HepG2 (cell line): ENCODE measurements at places on chromosomes 1 and 21. TPM values are rescaled to one million over a fixed set of nuclear protein-coding genes. Genes with fewer than 3 reads are reported as not detected.
A peak's percentile ranks its signal among the peaks of the same experiment; 100 is the strongest.

The F5 gene
- 38.3 and 38.5 TPM in 2 replicates for total RNA-seq

- peak; percentile 2 for DNase-seq
- no peak overlapping the region for H3K4me3 ChIP-seq
- no peaks in the 10 kb centered on the region for H3K36me3 ChIP-seq
- no peaks in the 10 kb centered on the region for H3K4me1 ChIP-seq
- no peaks in the 10 kb centered on the region for H3K27me3 ChIP-seq
Observed at GRCh38 chr1:96234299-96234698, 487.3 kb upstream of the PTBP2 start.

The MAP1LC3C gene
- not detected in 2 replicates for total RNA-seq

GRCh38 chr1:60833173-60833572 lies 249.2 kb upstream of the NFIA start:
- no peak overlapping the region for H3K4me3 ChIP-seq
- H3K27ac ChIP-seq, result peak overlapping the region; percentile 19
- DNase-seq, result peak; percentile 41
- peaks cover 47% of the 10 kb centered on the region for H3K4me1 ChIP-seq

The MATN1 gene
- 0.04 TPM in 1 of 2 replicates, not detected in the other for total RNA-seq

The VANGL2 gene
- not detected in 2 replicates for total RNA-seq

The ADGRL4 gene
- not detected in 2 replicates for total RNA-seq

DNA sequence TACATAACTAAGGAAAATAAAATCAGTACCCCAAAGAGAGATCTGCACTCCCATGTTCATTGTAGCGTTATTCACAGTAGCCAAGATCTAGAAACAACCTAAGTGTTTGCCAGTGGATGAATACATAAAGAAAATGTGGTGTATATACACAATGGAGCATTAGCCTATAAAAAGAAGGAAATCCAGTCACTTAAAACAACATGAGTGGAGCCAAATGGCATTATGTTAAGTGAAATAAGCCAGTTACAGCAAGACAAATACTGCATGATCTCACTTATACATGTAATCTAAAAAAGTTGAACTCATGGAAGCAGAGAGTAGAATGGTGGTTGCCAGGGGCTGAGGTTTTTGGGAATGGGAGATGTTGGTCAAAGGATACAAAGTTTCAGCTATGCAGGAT lies 508.3 kb upstream of the B3GALT2 start:
- no peak overlapping the region for H3K4me3 ChIP-seq
- H3K27ac ChIP-seq, result no peak overlapping the region
- no peaks in the 10 kb centered on the region for H3K27me3 ChIP-seq
- no peaks in the 10 kb centered on the region for H3K36me3 ChIP-seq

DNA sequence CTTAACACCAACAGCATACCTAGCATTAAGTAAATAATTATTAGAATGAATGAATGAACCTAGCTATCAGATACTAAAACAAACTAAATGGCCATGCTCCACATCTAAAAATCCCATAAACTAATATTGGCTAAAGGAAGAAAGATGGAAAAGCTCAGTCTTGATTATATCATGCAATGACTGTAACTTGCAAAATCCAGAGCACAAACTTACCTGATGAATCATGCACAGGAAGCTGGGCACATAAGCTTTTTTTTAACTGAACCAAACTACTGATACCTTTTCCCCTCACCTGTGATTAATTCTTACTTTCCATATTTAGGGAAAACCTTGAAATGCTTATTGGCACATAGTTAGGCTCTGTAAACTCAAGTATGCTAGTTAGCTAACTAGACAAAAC lies 70.2 kb downstream of the KIF14 start:
- no peak for DNase-seq
- H3K4me3 ChIP-seq, result no peak overlapping the region
- no peak overlapping the region for H3K27ac ChIP-seq
- no peaks in the 10 kb centered on the region; the same call in 1 of the 2 replicates for H3K27me3 ChIP-seq
- H3K36me3 ChIP-seq, result peaks cover 7% of the 10 kb centered on the region; the same call in 1 of the 3 replicates
- H3K4me1 ChIP-seq, result no peaks in the 10 kb centered on the region

The TNFRSF14 gene
- total RNA-seq, result 6.2 and 11.9 TPM in 2 replicates

The GUCA2B gene
- total RNA-seq, result not detected in 2 replicates

The NIBAN1 gene
- not detected in 2 replicates for total RNA-seq

GRCh38 chr1:220957233-220957605 lies 78.0 kb downstream of the HLX start:
- H3K4me3 ChIP-seq, result no peak overlapping the region
- DNase-seq, result no peak
- H3K36me3 ChIP-seq, result no peaks in the 10 kb centered on the region
- H3K27me3 ChIP-seq, result no peaks in the 10 kb centered on the region

DNA sequence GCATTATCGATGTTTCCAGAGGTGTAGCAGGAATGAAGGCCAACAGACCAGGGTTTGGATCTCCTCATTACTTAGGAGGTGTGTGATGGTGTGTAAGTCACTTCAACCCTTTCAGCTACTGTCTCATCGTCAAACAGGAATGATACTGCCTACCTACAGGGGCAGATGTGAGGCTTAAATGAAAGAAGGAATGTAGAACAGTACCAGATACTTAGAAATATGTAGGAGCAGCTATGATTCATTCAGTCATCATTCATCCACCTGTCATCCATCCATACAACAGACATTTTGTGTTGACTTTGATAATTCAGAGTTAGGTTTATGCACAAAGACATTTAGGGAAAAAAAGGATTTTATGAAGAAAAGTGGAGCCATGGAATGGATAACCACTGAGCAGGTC lies 486.9 kb upstream of the DAB1 start:
- no peaks in the 10 kb centered on the region for H3K4me1 ChIP-seq
- H3K27me3 ChIP-seq, result peaks cover 2% of the 10 kb centered on the region; the same call in 1 of the 2 replicates
- H3K36me3 ChIP-seq, result no peaks in the 10 kb centered on the region
- H3K4me3 ChIP-seq, result no peak overlapping the region

GRCh38 chr1:214386747-214387146 lies 105.8 kb downstream of the SMYD2 start:
- H3K27me3 ChIP-seq, result no peaks in the 10 kb centered on the region
- H3K36me3 ChIP-seq, result peaks cover 18% of the 10 kb centered on the region; the same call in 2 of the 3 replicates
- no peak overlapping the region for H3K27ac ChIP-seq
- H3K4me3 ChIP-seq, result no peak overlapping the region
- no peak for DNase-seq
- H3K4me1 ChIP-seq, result no peaks in the 10 kb centered on the region

DNA sequence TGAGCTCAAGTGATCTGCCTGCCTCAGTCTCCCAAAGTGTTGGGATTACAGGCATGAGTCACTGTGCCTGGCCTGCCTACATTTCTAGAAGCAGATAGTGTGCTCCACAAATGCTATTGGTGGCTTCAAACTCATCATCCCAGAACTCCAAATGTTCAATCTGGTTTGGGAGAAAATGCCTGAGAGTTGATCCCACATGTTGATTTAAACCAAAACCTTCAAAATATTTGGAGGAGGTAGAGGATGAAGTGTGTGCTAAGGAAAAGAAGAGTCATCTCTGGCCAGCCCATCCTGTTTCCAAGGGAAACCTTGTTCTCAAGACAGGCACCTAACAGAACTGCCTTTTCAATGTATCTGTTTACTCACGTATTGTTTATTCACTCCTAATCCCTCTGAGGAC lies 55.4 kb upstream of the GRHL3 start:
- no peak overlapping the region for H3K27ac ChIP-seq
- H3K4me1 ChIP-seq, result peaks cover 11% of the 10 kb centered on the region
- no peaks in the 10 kb centered on the region for H3K27me3 ChIP-seq
- H3K4me3 ChIP-seq, result no peak overlapping the region

DNA sequence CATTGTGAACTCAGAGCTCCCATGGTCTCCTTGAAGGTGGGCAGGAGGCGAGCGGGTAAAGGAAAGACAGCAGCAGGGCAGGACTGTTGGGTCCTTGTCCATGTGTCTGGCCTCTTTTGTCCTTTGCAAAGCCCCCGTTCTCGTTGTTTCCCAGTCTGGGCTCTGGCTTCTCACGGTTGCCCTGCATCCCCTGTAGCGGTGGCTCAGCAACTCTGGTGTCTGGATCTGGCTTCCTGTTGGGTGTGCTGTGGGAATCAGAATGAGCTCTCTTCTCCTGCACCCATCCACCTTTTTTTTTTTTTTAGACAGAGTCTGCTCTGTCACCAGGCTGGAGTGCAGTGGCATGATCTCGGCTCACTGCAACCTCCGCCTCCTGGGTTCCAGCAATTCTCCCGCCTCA lies 11.1 kb downstream of the H6PD start:
- H3K27me3 ChIP-seq, result no peaks in the 10 kb centered on the region
- no peak overlapping the region for H3K4me3 ChIP-seq
- H3K4me1 ChIP-seq, result peaks cover 68% of the 10 kb centered on the region
- no peak overlapping the region for H3K27ac ChIP-seq

The TDRD5 gene
- not detected in 2 replicates for total RNA-seq

The KIF1B gene
- 26.7 and 43.6 TPM in 2 replicates for total RNA-seq

DNA sequence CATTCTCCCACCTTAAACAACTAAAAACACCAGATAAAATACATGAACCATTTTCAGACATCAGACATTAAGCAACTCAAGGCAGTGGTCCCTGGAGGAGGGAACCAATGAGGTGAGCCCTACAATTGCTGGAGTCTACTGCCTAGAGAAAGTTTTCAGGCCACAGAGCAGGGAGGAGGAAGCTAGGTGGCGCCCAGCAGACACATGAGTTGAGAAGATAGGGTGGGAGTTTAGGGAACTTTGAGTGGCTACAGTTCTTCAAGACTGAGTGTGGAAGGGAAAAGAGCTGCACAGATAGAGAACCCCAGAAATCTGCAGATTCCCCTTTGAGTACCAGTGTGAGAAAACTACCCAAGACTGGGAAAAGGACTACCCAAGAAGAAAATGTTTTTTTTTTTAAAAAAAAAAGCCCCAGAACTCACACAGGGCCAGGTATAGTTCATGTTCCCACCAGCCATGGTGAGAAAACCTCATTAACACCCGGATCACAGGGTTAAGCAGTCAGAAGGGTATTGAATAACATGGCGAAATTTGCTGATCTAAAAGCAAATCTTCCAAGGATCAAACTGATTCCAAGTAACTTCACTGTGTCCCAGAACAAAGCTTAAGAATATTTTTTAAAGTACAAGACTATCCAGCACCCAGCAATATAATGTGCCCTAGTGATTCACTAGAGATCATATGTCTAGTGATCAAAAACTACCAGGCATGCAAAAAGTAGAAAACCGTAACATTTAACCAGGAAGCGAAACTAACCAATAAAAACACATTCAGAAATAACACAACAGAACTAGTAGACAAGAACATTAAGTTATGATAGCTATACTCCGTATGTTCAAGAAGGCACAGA lies 12.0 kb downstream of the ALDH9A1 start:
- H3K36me3 ChIP-seq, result peaks cover 4% of the 10 kb centered on the region
- H3K4me3 ChIP-seq, result no peak overlapping the region
- H3K27ac ChIP-seq, result no peak overlapping the region

The MYOM3 gene
- 15.3 and 16.5 TPM in 2 replicates for total RNA-seq

The TTLL10 gene
- not detected in 2 replicates for total RNA-seq

GRCh38 chr1:174976436-174977108 lies 23.2 kb upstream of the CACYBP start:
- H3K4me1 ChIP-seq, result no peaks in the 10 kb centered on the region
- H3K36me3 ChIP-seq, result no peaks in the 10 kb centered on the region
- DNase-seq, result no peak
- no peaks in the 10 kb centered on the region for H3K27me3 ChIP-seq
- no peak overlapping the region for H3K4me3 ChIP-seq

The TAS1R3 gene
- 0.15 TPM in 1 of 2 replicates, not detected in the other for total RNA-seq

The PRRX1 gene
- total RNA-seq, result not detected in 2 replicates

DNA sequence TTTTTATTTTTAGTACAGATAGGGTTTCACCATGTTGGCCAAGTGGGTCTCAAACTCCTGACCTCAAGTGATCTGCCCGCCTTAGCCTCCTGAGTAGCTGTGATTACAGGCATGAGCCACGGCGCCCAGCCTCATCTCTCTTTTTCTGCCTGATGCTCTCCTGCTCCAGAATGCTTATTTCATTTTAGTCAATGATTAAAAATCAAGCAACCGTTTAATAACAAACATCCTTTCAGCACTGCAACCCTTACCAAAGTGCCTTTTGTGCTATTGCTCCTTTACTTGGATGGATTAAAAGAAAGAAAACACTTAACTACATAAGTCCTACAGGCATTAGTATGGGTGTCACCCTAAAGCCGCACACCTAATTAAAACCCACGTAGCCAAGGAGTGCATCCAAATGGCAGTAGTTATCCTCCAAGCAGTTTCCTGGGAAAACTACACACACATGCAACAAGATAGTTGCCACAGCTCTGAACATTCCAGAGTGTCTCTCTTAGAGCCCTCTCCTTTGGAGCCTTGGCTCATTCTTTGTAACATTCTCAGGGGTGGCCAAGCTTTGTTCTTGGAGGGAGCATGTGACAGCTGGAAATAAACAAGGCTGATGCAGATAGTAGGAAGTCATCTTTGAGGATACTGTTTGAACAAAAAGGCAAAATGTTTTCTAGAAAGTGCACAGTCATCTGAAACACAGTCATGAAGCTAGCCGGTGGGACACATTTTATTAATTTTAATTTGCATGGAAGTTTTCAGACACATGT lies 51.2 kb downstream of the KCNJ15 start:
- H3K4me1 ChIP-seq, result no peaks in the 10 kb centered on the region; the same call in 1 of the 2 replicates
- no peak overlapping the region for H3K27ac ChIP-seq
- no peaks in the 10 kb centered on the region for H3K36me3 ChIP-seq
- H3K27me3 ChIP-seq, result no peaks in the 10 kb centered on the region
- DNase-seq, result no peak

DNA sequence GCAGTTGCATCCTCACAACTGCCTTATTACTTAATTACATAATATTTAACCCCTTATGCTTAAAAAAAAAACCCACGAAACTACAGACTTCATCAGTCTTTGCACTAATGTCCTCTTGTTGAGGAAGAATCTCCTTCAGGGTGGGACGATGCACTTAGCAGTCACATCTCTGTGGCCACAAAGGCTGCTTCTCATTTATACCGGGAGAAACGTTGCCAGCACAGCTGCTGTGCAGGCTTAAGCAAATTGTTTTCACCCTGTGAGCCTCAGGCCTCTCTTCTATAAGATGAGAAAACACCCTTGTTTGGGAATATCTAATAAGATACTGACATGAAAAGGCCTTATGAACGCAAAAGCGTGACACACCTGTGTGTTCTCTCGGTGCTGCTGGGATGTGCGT lies 2.9 kb upstream of the OBSCN start:
- no peaks in the 10 kb centered on the region for H3K36me3 ChIP-seq
- H3K27ac ChIP-seq, result no peak overlapping the region
- H3K27me3 ChIP-seq, result peaks cover 34% of the 10 kb centered on the region; the same call in 2 of the 3 replicates
- DNase-seq, result no peak
- H3K4me3 ChIP-seq, result no peak overlapping the region
- H3K4me1 ChIP-seq, result no peaks in the 10 kb centered on the region

GRCh38 chr1:172588296-172589291 lies 55.6 kb downstream of the SUCO start:
- H3K4me3 ChIP-seq, result no peak overlapping the region
- DNase-seq, result peak; percentile 15
- H3K4me1 ChIP-seq, result no peaks in the 10 kb centered on the region
- peaks cover 2% of the 10 kb centered on the region; the same call in 1 of the 2 replicates for H3K36me3 ChIP-seq
- no peak overlapping the region for H3K27ac ChIP-seq

- H3K27ac ChIP-seq, result no peak within 1 kb of the TSS
- no peaks in the 10 kb centered on the region for H3K36me3 ChIP-seq
- no peaks in the 10 kb centered on the region for H3K4me1 ChIP-seq
- H3K4me3 ChIP-seq, result no peak within 1 kb of the TSS
Observed at GRCh38 chr1:159900086-159900680, at the start of gene CFAP45. Gene CFAP45 (minus strand): TSS chr1:159900165. CDS start chr1:159900098, 67 bp downstream.

- no peaks in the 10 kb centered on the region for H3K36me3 ChIP-seq
- H3K27me3 ChIP-seq, result no peaks in the 10 kb centered on the region
- H3K4me1 ChIP-seq, result peaks cover 73% of the 10 kb centered on the region
- peak overlapping the region; percentile 86 for H3K4me3 ChIP-seq
Observed at GRCh38 chr1:52920791-52921291, 699 bp downstream of the ECHDC2 start.

The CCDC30 gene
- 0.77 and 1.2 TPM in 2 replicates for total RNA-seq

- H3K27ac ChIP-seq, result no peak overlapping the region
- 0 out of 2 replicates have a peak, but pooled peaks cover 2% of the 10 kb centered on the region for H3K27me3 ChIP-seq
- H3K4me3 ChIP-seq, result no peak overlapping the region
- no peaks in the 10 kb centered on the region for H3K36me3 ChIP-seq
- DNase-seq, result no peak
Observed at GRCh38 chr1:232579958-232580941, 49.7 kb downstream of the SIPA1L2 start.

The RPE65 gene
- total RNA-seq, result not detected in 2 replicates

The KIF17 gene
- 0.24 and 0.25 TPM in 2 replicates for total RNA-seq

The RNU1-2 gene
- total RNA-seq, result 859 and 11,018 TPM in 2 replicates
